Activated CD8-positive, alpha-beta memory T cell treated with anti-CD3 and anti-CD28 coated beads for 48 hours (primary cell): ENCODE measurements at places on chromosomes 2 and 18.

DNA sequence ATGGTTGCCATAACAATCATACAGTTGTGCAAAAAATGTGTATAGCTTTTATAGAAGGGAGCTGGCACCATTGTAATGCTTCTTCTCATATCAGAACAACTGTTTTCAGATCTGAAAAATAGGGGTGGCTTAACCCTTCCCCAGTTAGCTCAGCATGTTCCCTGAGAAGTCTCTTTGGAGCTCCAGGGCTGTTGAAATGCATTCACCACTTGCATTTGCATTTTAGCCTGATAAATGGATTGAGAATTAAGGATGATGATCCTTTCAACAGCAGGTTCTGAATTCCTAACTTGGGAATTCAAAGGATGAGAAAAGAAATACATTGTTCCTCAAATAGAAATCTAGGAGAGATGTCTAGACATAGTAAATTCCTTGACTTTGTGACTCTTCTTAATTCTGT lies 181.7 kb upstream of the ALPP start:
- DNase-seq: no peak

GRCh38 chr18:47809420-47809819 lies 121.0 kb downstream of the SMAD2 start:
- DNase-seq: no peak

DNA sequence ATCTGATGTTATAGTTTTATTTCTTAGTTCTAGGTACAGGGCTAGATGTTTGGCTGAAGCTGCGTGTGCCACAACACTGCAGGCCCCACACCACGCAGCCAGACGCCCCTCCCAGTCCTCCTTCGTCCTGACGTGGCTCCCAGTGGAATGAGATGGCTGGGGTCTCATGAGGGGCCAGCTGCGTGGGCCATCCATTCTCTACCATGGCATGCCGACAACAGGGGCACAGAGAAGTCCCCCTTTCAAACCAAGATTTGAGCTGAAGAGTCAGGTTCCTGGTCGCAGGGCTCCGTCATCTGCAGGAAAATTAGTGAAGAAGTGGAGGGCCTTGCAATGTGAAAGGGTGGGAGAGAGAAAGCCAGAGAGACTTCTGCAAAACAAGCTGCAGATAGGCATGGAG lies 64.5 kb downstream of the PARD6G start:
- DNase-seq: no peak

- no peak for DNase-seq
Measured at GRCh38 chr18:75551071-75551470, 123.6 kb upstream of the SMIM21 start.

DNA sequence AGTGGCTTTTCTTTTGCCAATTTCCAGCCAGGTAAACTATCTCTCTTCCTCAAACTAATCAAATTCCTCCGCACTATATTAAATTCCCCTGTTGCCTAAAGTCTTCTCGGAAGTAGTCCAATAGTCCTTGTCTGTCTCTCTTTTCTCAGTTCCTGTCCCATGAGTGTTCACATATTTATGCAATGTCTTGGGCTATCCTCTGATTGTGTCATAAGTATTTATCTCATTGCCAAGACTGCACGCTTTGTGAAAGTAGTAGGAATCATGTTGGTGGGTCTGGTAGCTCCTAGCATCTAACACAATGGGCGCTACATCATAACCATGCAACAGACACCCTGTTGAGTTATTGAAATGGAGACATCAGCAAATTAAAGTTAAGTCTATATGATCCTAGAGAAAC lies 59.9 kb upstream of the POU3F3 start:
- DNase-seq: no peak

DNA sequence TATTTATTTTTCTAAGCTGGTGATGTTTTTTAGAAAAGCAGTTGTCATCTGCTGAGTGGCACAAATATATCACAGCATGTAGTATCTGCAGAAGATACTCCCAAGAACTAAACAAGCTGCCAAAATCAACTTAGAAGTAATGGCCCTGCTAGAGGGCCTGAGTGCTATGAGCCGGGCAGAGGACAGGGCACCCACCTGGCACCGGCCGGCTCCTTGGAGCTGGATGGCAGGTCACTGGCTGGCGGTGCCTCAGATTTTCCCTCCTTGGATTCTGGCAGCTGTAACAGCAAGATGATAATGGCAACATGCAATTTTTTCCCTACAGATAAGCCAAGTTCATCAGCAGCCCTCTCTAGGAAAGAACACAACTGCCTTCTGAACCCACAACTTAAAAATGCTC lies 79.7 kb downstream of the EMILIN2 start:
- DNase-seq: no peak

DNA sequence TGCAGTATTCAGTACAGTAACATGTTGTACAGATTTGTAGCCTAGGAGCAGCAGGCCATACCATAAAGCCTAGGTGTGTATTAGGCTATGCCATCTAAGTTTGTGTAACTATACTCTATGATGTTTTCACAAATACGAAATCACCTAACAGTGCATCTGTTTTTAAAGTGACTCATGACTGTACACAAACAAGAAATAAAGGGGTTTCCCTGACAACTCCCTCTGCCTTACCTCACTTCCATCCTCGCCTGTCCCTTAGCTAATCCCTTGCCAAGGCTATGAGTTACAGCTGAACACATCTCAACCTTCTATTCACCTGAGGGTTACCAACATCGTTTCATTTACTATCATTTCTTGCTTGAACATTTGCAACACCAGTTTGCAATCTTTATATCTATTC lies 78.6 kb upstream of the RPRM start:
- DNase-seq: no peak

DNA sequence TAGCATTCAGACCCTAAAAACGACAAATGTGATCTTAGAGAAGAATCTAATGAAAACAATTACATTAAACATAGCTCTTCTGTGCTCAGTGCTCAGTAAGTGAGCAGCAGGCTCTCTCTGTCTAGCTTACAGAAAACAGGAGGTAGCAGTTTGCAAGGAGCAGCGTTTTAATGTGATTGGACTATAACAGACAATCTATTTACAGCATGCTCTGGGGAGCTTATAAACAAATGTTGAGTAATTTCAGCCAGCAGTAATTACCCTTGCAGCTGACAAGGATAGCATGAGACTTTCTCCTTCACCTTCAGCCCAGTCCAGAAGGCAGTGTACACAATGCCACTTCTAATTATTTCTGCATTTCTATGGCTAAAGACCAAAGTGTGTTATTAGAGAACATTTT lies 270.4 kb downstream of the FIGN start:
- no peak for DNase-seq

GRCh38 chr2:39264733-39265132 lies 21.0 kb upstream of the CDKL4 start:
- DNase-seq: no peak

DNA sequence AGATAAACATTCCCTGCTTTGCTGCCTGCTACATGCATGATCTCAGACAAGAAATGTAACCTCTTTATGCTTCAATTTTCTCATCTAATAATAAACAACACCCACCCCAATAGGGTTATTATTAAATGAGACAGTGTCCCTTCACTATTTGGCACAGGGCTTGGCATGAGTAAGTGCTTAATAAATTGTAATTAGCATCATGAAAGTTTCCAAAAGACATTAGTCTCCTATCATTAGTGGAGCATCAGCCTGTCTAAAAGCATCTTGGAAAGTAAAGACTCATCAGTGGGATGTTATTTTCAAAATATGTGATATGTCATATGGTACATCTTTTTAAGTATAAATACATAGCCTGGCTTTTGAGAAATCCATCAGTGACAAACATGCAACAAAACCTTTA lies 275.0 kb downstream of the ZEB2 start:
- DNase-seq: no peak

- DNase-seq: peak; percentile 6
Measured at GRCh38 chr18:37484983-37485834, 80.4 kb downstream of the CELF4 start.
